ENCODE measurements at places on chromosomes 2 and 18. TPM values are rescaled to one million over a fixed set of nuclear protein-coding genes. Genes with fewer than 3 reads are reported as not detected.

DNA sequence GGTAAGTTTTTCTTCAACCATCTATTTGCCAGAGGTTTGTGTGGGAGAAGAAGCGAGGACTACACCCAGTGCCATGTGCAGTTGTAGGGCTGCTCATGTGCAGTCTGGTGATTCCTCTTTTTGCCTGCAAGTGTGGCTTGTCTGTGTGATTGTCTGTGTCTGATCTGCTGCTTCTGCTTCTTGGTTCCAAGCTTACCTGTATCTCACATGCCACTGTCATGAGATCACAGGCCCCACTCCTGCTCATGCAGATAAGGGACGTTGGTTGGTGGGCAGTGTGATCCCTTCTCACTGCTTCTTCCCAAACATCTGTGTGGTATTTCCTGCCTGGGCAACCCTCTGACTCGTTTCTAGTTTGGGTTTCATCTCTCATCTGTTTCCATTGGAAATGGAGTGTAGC, 27.1 kb downstream of the RRM2 start:
- no peak for DNase-seq
- no peak overlapping the region for H3K27ac ChIP-seq

GRCh38 chr2:134141598-134142340, 112.1 kb upstream of the MGAT5 start:
- peaks cover 27% of the 10 kb centered on the region for H3K4me1 ChIP-seq
- H3K27me3 ChIP-seq = no peaks in the 10 kb centered on the region
- H3K4me3 ChIP-seq = no peak overlapping the region

DNA sequence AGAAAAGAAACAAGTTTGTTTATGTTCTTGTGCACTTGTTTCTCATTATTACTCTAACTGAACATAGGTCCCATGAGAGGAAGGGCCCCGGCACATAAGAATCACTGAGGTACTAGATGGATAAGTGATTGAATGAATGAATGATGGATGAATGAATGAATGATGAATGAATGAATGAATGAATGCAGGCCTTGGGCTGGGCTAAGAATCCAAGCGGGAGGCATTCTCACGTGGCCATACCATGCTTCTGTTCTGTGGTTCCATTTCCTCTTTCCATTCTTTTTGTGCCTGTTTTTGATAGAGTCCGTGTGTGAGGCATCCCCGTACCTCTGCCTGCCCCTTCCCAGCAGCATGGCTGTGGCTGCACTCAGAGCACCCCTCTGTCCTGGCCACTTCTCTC, 94.8 kb downstream of the SH3BP4 start:
- no peaks in the 10 kb centered on the region for H3K27me3 ChIP-seq
- no peaks in the 10 kb centered on the region for H3K4me1 ChIP-seq
- peaks cover 17% of the 10 kb centered on the region for H3K36me3 ChIP-seq
- no peak overlapping the region for H3K4me3 ChIP-seq
- no peak for DNase-seq
- H3K27ac ChIP-seq = no peak overlapping the region

GRCh38 chr2:65662654-65663432, 230.4 kb upstream of the SPRED2 start:
- DNase-seq = no peak
- no peaks in the 10 kb centered on the region for H3K36me3 ChIP-seq
- no peak overlapping the region for H3K27ac ChIP-seq
- no peaks in the 10 kb centered on the region for H3K27me3 ChIP-seq
- H3K4me3 ChIP-seq = no peak overlapping the region
- no peaks in the 10 kb centered on the region for H3K4me1 ChIP-seq

DNA sequence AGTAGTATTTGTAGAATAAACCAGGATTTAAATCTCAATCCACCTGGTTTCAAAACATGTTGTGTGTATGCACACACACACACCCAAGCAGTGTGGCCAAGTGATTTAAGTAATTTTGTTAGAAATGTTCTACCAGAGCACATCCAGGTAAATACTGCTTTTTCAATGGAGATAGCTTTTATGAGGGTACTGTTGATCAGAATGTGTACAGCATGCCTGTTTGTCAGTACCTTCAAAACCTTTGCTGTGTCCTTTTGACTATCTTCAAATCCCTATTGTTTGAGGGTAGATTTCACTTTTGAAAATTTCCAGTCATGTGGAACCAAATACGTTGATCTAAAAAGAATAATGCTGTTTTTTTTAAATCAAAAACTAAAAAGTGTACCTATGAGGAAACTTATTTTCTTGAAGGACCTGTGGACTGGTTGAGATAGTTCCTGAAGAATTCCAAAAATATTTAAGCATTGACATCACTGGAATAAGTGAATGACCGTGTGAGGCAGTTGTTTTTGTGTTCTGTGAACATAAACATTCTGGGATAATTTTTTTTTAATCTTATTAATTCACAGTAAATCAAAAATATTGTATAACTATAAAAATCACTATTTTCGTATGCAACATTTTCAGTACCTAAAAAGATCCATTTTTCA, 70.9 kb downstream of the PTRHD1 start:
- no peaks in the 10 kb centered on the region for H3K36me3 ChIP-seq
- H3K4me1 ChIP-seq = no peaks in the 10 kb centered on the region
- H3K4me3 ChIP-seq = no peak overlapping the region
- no peaks in the 10 kb centered on the region for H3K27me3 ChIP-seq
- H3K27ac ChIP-seq = no peak overlapping the region

HOXD13 gene
- not detected for polyA plus RNA-seq
